ENCODE measurements at places on chromosomes 12 and 14.

GRCh38 chr12:87651670-87652425 is 377.4 kb downstream of the C12orf50 start:
- no peak for DNase-seq

DNA sequence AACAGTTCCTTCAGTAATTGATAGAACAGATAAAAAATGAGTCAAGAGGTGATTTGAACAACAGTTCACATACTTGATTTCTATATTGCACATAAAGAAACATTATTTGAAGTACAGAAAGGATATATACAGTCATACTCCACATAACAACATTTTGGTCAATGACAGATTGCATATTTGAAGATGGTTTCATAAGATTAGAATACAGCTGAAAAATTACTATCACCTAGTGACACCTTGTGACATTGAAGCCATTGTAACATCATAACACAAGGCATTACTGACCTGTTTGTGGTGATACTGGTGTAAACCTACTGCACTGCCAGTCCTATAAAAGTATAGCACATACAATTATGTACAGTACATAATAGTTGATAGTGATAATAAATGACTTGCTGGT is 43.1 kb upstream of the ABCC9 start:
- DNase-seq = no peak

GRCh38 chr12:107654873-107655272 is 30.7 kb upstream of the PWP1 start:
- no peak for DNase-seq

- peak; percentile 69 for DNase-seq
Observed at GRCh38 chr12:39620659-39621658, 1.4 kb upstream of the ABCD2 start.

DNA sequence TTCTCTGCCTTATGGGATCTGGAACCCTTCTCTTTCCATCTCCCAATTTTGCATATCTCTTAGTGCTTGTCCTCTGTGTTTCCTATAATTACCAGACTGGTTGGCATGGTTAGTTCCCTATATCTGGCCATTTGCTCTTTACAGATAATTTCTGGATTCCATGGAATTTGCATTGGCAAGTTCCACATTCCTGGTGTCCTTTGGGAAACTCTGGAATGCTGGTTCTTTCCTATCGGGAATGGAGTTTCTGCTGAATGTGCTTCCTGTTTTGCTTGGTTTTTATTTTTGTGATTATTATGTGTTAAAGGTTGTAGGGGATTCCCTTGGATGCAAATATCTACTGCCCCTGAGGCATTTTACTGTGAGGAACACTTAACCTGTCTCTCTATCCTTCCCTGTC is 193.0 kb upstream of the BTG1 start:
- no peak for DNase-seq

DNA sequence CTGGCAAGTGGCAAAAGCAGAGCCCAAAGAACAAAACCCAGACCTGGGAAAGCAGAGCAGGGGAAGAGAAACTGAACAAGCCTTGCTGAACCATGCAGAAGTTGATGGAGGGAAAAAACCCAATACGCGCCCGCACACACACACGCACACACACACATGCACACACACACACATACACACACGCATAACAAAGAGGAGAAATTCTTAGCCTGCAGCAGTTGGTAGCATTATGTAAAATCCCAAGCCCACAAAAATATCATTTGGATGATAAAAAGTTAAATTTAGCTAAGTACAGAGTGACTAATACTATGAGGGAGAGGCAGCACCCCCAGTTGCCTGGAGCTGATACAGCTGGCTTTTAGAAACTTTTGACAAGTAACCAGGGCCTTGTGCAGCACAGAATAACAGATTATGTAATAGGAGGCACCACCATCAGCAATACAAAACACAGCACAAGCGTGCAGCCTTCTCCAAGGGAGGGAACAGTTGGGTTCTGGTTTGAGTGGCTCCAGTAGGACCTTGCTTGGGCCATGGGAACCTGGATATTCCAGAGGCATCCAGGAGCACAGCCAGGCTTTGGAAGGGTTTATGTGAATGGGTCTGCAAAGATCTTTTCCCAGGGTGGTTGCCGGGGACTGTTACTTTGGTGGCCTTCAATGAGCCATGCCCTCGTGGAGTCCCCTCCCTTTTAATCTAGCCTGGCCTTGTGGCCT is 35.3 kb downstream of the PITPNM2 start:
- peak; percentile 29 for DNase-seq

DNA sequence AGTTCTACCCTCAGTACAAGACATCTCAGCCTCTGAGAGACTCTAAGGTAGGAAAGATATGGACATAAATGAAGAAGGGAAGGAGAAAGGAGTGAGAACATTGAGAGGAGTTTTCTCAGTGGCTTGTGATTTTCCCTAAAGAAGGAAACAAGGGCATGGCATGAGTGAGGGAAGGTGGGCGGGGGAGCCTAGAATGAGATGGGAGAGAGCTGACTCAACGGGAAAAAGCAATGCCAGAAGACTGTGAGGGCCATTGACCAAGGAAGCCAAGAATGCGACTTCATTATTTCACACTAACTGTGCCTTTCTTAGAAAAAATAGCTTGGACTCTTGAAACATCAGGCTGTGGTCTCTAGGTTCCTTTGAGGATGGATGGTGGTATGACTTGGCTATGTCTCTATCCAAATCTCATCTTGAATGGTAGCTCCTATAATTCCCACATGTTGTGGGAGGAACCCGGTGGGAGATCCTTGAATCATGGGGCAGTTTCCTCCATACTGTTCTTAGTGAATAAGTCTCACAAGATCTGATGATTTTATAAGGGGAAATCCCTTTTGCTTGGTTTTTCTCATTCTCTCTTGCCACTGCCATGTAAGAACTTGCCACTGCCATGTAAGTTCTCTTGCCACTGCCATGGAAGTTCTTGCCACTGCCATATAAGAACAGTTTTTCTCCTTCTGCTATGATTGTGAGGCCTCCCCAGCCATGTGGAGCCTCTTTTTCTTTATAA is 279.6 kb downstream of the NUAK1 start:
- no peak for DNase-seq

GRCh38 chr12:6735448-6736191 is 11.8 kb downstream of the COPS7A start:
- no peak for DNase-seq

GRCh38 chr12:97112136-97112535 is 205.1 kb downstream of the NEDD1 start:
- DNase-seq = no peak

DNA sequence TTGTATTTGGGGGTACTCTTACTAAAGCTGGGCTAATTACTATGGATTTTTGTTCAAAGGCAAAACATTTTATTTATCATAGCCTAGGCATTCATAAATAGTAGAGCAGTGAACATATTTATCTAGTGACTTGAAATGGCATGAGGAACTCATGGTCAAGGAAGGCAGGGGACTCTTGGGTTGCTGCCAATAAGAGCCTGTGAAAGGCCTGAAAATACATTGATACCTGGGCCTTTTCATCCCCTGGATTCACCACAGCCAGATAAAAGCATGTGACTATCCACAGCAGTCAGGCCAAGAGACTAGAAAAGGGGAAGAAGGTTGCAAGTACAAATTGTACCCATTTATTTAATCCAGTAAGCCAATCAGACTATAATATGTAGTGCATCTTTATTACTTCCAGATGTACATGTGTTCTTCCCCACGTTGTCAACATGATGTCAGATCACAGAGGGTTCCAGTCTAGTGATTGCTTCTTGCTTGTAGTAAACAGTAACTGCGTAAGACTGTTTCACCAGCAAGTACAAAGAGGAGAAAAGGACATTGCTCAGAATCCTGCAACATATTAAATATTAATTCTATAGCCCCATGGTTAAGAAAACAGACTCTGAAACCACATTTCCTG is 409.7 kb downstream of the NOVA1 start:
- no peak for DNase-seq

- DNase-seq = no peak
Observed at GRCh38 chr14:49972823-49973222, 79.9 kb downstream of the ARF6 start.

DNA sequence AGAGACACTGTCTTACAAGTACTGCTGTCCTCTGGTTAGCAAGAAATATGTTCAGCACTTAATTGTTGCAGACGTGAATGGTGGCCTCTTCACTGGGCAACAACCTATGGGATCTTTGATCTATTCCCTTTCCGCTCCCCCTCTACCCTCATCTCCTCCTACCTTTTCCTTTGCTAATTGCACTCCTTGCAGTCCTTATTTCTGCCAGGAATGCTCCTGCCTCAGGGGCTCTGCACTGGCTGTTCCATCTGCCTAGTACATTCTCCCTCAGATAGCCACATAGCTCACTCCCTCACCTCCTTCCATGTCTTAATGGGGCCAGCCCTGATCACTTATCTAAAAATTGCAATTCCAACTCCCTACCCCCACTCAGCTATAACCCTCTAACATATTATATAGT is 4.5 kb upstream of the NFYB start:
- DNase-seq = no peak

- no peak for DNase-seq
Observed at GRCh38 chr12:68940731-68941130, 7.8 kb upstream of the CPM start.

DNA sequence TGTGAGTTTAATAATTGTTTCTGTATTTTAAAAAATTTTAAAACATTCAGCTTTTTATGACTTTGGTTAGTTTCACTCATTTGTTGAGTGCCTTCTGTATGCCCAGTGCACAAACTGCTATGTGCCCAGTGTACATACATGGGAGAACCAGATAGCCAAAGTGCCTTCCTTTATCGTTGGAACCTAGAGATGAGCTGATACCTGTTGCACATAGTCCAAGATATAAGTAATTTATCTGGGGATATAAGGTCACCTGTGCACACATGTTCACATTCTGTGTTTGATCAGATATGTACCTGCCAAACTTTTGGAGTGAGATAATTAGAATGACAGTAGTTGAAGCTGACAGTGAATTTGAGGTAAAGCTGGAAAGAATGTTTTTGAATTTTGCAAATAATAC is 37.9 kb downstream of the RAB21 start:
- no peak for DNase-seq

DNA sequence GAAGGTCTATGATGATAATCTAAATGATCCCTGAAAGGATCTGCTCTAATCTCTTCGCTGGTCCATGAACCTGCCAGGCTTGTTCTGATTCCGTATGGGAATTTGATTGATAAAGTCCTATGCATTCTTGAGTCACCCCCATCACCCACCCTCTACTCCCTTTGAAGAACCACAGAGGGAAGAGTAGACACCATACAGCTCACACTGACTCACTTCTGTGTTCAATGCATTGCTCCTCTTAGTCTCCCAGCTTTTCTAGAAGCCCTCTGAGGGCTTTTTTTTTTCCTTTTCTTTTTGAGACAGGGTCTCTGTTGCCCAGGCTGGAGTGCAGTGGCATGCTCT is 18.5 kb upstream of the GPRC5A start:
- no peak for DNase-seq

DNA sequence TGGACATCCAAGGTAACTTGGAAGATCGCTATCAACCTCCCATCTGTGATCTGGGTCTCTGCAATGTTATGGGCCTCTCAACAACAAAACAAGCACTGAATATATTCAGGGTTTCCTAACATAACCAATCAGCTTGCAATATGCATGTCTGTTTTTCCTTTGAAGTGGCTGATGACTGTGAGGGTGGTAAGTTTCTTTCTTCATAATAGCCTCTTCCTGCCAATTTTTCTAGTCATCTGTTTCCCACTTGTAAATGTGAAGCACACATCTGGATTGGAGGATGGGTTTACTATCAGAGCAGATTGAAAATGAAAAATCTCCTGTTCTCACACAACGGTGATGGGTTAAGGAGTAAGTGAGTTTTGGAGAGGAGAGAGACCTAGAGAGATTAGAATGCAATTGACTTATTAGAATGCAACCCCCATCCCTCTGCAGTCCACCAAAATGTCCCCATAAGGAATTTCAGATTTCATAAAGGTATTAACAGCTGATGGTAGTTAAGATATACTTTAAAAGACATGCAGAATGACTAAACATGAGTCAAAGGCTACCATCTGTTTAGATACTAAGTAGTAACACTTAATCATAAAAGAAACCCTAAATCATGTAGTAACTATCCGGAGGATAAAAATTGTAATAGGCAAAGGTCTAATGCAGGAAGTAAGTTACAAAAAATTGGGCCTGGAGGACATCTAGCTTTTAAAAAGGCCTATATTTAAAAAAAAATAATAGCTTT is 58.4 kb upstream of the SAV1 start:
- DNase-seq = no peak

GRCh38 chr12:68406134-68406576 is 74.0 kb upstream of the MDM1 start:
- DNase-seq = no peak

- DNase-seq = no peak
Observed at GRCh38 chr12:117096501-117097042, 2.6 kb downstream of the TESC start.

GRCh38 chr12:53346491-53346890 is 10.3 kb upstream of the SP7 start:
- no peak for DNase-seq

- no peak for DNase-seq
Observed at GRCh38 chr14:52797653-52798052, 6.2 kb upstream of the GNPNAT1 start.

GRCh38 chr12:61853945-61854344 is 406.3 kb upstream of the USP15 start:
- DNase-seq = no peak

GRCh38 chr12:75482646-75483045 is 2.1 kb downstream of the GLIPR1 start:
- no peak for DNase-seq

- DNase-seq = peak; percentile 43
Observed at GRCh38 chr12:118307069-118307954, 65.4 kb downstream of the TAOK3 start.

DNA sequence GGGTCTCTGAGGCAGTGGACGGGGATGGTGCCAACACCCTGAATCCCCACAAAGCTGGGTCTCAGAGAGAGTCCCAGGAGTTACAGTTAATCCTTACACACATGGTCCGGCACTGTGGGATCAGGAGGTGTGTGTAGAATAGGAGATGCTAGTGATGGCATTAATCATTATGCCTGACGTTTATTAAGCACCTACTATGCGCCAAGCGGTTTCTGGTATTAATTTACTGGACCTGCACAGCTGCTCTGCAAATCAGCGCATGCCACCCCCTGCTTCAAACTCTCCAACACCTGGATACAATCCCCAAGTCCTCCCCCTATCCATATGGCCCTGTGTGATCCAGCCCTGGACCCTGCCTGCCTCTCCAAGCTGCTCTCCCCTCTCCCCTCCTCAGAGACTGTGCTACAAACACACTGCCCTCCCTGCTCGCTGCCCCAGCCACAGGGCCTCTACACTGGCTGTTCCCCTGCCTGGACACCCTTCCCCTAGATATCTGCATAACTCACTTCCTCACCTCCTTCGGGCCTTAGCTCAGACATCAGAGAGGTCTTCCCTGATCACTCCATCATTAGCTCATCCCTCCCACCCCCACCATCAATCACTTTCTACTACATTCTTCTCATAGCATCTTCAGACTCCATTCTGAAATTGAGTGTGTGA is 86.0 kb downstream of the RFLNA start:
- no peak for DNase-seq

GRCh38 chr12:16002880-16003279 is 91.7 kb downstream of the DERA start:
- DNase-seq = no peak
